ENCODE measurements at places on chromosomes 7 and 10.
A peak's percentile ranks its signal among the peaks of the same experiment; 100 is the strongest.

DNA sequence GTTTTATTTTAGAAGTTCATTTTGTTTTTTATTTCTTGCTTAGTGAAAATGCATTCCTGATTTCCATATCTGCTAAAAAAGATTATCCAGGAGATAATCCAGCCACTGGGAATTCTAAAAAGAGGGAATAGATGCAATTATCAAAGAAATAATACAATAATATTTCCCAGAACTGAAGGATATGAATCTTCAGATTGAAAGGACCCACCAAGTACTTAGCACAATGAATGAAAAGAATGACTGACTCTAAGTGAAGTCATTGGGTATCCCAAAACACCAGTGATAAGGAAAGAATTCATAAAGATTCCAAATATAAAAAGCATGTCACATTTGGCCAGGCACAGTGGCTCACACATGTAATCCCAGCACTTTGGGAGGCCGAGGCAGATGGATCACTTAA, 79.3 kb downstream of the REEP3 start:
- no peak for DNase-seq

GRCh38 chr10:77970869-77971803, 44.6 kb upstream of the DLG5 start:
- no peak for DNase-seq

- DNase-seq: peak; percentile 73
Observed at GRCh38 chr10:13158401-13158800, 3.0 kb upstream of the MCM10 start.

DNA sequence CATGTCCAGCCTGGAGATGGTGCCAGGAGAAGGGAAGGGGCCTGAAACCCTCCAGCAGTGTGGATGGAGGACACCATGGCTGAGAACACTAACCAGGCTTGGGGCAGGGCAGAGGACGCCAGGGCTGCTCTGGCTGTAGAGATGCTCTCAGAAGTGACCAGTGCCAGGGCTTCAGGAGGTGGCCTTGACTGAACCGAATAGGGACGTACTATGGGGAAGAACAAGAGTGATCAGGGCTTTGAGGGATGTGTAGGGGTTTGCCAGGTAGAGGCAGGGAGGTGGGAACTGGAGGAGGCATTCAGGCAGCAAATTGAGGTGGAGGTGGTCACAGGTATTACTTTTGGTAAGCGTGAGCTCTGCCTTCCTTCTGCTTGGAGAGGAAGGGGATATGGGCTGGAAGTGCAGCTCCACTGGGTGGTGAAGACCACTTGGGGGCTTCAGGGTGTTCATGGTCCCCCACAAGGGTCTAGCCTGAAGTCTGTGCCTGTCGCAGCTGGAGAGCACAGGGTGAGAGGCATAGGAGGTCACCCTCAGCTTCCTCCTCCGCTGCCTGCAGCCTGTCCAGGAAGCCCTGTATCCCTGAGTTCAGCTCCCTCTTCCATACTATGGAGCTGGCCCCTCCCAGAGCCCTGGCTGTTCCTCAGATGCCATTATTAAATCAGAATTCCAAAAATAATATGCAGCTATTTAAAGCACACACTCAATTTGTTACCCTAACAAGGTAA, 27.8 kb downstream of the ADCY1 start:
- DNase-seq: no peak

DNA sequence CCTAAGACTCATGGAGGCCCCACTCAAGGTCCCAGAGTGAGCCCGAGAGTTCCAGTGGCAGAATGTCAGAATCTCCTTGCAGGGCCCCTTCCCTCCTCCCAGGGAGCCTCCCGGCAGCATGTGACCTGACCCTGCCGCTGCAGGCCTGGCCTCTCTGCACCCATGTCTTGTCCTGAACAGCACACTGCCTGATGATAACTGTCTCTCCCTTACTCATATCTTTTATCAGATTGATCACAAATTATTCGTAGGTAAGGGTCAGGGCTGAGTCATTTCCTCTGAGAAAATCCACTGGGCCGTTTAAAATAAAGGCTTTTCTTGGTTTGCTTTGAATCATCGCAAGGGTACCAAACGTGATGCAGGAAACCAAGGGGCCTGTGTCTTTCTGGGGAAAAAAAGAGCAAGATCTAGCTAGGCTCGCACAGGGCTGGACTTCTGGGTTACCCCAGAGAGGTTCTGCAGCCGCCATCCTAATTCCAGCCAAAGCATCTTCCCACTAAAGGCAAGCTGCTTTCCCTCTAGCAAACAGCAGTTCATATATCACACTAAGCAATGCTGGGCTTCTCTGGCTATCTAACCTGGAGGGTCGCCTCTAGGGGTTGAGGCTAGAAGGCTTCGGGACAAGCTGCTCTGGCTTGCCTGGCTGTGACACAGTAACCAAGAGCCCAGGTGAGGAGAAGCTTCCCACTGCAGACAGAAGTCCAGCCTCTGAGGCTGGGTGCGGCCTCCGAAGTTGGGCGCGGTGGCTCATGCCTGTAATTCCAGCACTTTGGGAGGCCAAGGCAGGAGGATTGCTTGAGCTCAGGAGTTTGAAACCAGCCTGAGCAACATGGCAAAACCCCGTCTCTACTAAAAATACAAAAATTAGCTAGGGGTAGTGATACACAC, 104.9 kb downstream of the SPDYE5 start:
- DNase-seq: no peak

- DNase-seq: no peak
Observed at GRCh38 chr10:122821808-122822207, 23.8 kb downstream of the CUZD1 start.

DNA sequence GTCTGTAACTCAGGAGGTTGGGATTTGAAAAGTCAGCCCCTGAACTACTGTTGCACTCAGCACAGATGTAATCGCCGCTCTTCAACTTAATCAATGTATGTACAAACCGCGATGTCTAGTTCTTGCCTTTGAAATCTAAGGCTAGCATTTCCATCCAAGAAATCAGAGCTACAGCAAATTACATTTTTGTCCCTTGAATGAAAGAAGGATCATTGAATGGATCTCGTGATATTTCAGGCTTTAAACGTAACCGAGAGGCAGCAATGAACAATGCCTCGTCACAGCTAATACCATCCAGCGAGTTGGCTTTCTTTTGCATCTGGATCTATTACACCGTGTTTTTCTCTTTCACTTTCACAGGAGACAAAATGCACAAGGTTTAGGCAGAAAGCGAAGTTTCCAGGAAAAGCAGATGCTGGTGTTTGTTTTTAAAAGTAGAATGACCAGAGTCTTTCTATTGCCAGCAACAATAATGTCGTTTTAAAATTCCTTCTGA, 5.5 kb downstream of the SKIDA1 start:
- peak; percentile 43 for DNase-seq

GRCh38 chr10:99430116-99430450, 341 bp downstream of the GOT1 start:
- DNase-seq: no peak

DNA sequence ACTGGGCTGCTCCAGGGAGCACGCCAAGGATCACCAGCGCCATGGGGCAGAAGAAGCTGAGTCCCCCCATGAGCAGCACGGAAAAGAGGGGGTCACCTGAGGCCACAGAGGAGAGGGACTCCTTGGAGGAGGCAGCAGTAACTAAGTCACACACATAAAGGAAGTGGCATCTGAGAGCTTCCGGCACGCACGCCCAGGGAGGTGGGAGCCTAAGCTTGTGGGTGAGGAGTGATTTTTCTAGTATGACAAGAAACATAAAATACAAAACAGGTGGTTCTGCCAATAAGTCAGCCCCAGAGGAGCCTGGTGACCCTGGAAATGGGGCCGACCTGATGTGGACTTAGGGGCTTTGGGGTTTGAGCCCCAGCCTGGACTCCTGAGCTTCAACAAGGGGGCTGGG, 60.8 kb downstream of the CARD11 start:
- DNase-seq: no peak

DNA sequence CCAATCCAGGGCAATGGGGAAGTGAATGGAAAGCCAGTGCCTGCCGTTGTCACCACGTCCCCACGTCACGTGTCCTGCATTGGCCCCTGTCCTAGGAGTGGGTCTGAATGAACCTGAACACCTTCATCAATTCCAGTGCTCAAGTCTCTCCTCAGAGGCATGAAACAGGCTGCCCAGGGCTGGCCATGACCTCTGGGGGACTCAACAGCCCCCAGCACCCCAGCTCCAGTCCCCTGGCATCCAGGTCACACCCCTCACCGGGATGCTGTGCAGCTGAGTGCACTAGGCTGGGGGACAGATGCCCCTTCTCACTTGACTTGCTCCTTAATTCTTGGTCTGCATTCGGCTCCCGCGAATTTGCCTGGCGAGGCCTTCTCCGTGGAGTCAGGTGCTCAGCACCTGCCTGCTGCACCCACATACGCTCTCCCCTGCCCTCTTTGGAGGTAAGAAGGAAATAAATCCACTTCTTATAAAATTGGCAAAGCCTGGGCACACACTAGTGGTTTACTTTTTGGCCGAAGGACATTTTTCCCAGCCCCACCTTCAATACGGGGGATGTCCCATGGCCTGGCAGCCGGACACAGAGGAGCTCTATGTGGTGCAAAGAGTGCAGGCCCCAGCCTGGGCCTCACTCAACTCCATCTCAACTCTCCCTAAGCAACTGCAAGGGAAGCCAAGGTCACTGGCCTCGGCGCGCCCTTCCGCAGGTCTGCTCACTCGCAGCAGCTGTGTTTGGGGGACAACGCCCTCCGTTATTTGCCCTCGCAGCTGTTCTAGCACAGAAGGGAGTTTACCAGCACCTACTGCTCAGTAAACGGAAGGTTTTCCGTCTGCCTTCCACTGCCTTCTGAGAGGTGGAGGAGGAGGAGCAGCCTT, 77.6 kb upstream of the SHH start:
- DNase-seq: no peak

DNA sequence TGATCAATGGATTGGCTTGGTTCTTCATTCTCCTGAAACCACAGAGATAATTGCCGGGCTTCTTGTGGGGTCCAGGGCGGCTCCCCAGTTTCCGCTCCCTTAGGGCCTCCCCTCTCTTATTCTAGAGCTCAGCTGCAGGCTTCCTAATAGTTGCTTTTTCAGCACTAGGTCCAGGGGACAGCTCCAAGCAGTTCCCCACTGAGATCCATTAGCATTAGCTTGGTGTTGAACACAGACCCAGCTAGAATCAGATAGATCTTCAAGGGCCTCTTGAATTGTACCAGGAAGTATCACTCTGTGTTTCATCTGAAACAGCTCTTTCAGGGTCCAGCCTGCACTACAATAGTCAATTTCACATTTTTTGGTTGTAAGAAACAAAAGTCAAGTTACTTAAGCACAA, 238.7 kb downstream of the SEC23IP start:
- no peak for DNase-seq

DNA sequence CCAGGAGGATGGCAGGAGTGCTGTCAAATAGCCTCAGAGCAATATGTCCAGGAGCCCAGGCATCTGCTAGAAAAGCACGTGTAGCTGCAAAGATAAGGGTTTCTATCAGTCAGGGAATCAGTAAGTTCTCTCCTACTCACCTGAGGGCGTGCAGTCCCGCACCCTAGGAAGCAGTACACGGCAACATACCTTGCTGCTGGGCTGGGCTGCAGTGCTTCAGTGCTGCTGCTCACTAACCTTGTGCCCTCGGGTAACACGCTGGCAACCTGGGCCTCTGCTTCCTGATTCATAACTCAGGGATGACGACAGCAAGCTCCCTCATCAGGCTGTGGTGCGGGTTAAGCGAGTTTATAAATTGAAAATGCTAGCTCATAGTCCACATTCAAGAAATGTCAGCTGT, 29.5 kb upstream of the CCNY start:
- no peak for DNase-seq

DNA sequence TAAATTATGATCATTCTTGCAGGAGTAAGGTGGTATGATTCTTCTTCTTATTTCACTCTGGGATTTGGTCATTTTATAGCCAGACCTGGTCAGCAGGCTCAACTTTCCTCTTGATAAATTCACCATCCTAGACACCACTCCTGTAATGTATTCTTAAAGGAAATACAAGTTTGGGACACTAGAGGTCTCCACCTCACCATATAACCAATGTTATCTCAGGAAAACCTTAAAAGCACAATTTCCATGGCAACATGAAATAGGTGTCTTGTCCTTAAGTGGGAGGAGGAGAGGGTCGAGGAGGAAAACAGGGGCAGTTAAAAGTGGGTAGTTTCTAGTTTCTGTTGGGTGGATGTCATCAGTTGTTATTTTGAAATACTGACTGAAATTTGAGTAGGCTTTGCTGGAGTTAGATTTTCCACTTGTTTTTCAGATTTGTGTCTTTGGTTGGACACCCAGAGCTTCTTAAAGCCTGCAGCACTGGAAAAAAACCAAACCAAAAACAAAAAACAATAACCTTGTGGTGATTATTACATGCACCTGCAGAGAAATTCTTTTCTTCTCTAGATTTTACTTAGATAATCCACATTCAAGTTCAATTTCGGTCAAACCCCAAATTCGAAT, 163.1 kb downstream of the PRKCQ start:
- DNase-seq: peak; percentile 9

DNA sequence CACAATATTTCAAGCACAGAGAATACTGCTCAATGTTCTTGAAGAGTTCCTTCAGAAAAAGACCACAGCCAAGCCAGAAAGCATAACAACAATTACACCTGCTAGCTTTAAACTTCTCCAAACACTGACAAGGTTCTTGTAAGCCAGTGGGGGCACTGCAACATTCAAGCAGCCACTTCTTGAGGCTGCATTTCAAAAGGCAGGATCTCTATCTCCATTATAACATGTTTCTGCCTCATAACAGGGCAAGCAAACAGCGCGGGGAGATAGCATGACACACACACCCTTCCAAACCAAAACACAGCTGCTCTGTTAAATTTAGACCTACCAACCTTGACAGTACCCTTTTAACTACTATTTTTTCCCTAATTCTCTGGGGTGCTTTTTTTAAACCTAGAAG, 30.8 kb downstream of the CHCHD3 start:
- DNase-seq: no peak

DNA sequence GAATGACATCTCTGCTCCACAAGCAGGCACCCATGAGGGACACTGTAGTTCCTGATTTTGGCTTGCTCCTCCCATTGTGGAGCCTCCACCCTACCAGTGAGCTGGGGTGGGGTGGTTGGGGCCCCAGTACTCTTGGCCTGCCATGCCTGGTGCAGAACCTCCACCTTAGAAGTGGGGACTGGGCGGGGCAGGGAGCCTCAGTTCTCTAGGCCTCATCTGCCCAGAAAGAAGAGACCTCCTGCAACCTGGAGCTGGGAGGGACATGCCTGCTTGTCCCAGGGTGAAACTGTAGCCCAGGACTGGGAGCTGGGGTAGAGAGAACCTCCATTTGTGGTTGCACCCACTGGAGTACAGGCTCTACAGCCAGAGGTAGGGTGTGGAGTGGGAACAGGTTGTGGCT, 14.4 kb downstream of the RAMP3 start:
- no peak for DNase-seq

DNA sequence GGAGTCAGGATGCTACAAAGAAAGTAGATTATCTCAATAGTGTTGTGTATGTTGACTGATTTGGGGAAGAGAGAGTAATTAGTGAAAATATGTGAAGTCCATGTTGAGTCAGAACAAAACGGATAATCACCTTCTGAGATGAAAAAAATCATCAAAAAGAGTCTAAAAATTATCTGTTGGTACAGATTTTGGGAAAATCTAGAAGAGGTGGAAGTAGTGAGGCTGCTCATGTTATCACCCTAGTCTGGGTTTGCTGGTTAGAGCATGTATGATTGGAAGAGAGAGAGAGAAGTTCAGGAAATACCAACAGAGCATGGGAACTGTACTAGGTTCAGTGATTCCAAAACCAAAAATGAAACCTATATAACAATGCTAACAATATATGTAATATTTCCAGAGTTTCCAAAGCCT, 12.3 kb downstream of the RPA3 start:
- no peak for DNase-seq

GRCh38 chr7:150415161-150416153, 35.0 kb upstream of the GIMAP8 start:
- peak; percentile 45 for DNase-seq

- DNase-seq: peak; percentile 14
Observed at GRCh38 chr7:27303026-27303425, 60.4 kb downstream of the EVX1 start.

GRCh38 chr10:114285961-114286441, 46.9 kb downstream of the VWA2 start:
- DNase-seq: no peak

All from NCI-H1417 (cell line).